ENCODE measurements at places on chromosomes 11 and 22.
A peak's percentile ranks its signal among the peaks of the same experiment; 100 is the strongest.

DNA sequence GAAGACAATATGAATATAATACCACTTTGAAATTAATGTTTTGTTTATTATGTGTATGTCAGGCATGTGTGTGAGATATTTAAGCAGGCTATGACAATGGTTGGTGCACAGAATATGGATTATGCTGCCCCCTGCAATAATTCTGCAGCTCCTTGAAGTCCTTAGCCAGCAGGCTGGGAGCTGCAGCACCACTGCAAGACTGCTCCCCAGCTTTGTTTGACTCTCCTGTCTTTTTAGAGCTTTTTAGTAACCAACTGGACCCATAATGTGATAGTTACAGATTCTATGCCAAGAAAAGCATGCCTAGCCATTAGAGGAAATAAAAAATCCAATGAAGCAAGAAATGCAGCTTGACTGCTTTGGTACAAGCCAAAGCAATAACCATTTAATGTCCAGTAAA is 535.1 kb downstream of the TMEM135 start:
- no peak for DNase-seq

- DNase-seq = peak; percentile 7
Measured at GRCh38 chr11:1335811-1336761, 26.7 kb upstream of the TOLLIP start.

DNA sequence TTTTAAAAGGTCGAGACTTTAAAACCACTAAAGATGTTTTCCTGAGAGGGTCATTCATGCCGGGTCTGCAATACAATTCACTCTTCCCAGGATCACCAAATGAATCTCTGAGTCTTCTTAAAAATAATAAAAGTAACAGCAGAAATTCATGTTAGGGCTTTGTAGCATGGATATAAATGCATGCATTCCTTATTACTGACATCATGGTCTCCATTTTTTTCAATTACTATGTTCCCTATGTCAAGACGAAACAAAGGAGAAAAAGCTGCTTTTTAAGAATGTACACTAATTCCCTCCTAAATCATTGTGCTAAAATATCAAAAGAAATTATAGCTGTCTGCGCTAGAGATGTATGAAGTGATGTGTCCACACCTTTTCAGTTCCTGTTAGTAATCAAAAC is 789.9 kb upstream of the LRRC4C start:
- DNase-seq = no peak

DNA sequence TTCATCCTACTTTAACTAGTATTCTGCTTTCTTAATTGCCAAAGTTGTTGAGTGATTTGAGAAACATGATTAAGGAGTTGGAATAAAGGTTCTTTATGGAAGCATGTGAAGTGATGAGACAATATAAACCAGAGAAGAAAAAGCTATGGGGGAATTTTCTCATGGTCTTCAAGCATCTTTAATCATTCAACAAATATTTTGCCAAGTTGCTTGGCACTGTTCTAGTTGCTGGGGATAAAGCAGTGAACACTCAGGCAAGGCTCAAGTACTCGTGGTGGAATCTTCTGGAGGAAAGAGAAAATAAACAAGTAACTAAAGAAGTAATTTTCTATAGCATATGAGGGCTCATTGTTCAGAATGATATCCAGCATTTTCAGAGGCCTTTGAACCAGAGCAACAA is 9.2 kb upstream of the PIWIL4 start:
- DNase-seq = no peak

DNA sequence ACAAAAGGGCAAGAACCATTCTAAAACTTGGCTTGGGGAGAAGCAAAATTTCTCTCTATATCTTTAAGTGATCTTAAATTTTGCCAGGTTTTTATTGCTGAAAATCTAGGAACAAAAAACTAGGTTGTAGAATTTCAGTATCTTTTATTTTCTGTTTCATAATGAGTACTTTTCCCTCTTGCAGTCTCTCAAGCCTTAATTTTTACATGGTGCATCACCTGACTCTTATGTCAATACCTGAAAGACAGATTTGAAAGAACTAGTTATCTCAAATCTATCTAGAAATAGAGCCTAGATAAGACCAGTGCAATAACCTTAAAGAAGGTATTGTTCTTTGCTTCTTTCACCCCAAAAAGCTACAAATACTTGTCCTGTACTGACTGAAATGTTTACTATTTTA is 122.1 kb downstream of the TRIM44 start:
- no peak for DNase-seq
